ENCODE measurements at places on chromosomes 5 and 9. TPM values are rescaled to one million over a fixed set of nuclear protein-coding genes. Genes with fewer than 3 reads are reported as not detected.

- DNase-seq: no peak
Observed at GRCh38 chr5:88405783-88406182, 137.1 kb upstream of the TMEM161B start.

DNA sequence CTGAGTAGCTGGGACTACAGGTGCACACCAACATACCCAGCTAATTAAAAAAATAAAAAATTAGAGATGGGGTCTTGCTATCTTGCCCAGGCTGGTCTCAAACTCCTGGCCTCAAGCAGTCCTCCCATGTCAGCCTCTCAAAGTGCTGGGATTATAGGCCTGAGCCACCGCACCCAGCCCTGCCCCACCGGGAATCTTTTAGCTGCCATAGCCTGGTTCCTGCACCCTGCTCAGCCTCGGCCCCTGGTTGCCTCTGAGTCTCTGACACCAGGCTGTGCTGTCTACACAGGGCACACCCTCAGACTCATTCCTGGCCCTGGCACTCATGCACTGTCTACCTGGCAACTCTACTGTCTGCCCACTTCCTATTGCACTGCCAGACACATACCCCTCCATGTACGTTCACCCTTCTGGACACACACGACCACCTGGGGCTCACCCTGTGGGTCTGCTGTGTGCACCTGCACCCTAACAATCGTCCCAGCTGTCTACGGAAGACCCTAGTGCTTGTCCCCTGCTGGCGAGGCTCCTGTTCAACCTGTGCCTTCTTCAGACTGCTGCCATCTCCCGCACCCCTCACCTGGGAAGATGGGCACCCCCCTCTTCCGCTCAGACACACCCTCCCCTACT is 1.4 kb downstream of the PROP1 start:
- DNase-seq: no peak

The ANXA6 gene
- 87.4 TPM for total RNA-seq

The LAMC3 gene
- 19.2 TPM for total RNA-seq

GRCh38 chr5:74201334-74202081 is 439.0 kb downstream of the ENC1 start:
- no peak for DNase-seq

The SETD9 gene
- total RNA-seq: 19.3 TPM

The SPINK13 gene
- total RNA-seq: not detected

DNA sequence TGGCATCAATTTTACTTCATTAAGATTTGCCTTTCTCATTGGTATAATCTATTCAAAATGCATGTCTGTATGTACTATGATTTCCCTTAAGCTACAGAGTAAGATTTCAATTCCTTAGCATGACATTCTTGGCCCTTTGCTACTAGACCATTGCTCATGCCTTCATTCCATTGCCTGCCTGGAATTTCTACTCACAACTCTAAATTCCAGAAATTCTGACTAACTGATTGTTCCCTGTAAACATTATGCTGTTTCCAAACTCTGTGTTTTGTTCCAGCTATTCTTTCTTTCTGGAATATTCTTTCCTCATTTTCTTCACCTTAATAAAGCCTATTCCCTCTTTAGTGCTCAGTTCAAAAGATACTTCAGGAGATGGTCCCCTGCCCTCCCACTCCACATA is 568.8 kb upstream of the SEMA6A start:
- DNase-seq: no peak

The SHOC1 gene
- total RNA-seq: not detected

The IZUMO3 gene
- not detected for total RNA-seq

- no peak for DNase-seq
Observed at GRCh38 chr5:14593326-14594021, 11.9 kb downstream of the OTULINL start.

DNA sequence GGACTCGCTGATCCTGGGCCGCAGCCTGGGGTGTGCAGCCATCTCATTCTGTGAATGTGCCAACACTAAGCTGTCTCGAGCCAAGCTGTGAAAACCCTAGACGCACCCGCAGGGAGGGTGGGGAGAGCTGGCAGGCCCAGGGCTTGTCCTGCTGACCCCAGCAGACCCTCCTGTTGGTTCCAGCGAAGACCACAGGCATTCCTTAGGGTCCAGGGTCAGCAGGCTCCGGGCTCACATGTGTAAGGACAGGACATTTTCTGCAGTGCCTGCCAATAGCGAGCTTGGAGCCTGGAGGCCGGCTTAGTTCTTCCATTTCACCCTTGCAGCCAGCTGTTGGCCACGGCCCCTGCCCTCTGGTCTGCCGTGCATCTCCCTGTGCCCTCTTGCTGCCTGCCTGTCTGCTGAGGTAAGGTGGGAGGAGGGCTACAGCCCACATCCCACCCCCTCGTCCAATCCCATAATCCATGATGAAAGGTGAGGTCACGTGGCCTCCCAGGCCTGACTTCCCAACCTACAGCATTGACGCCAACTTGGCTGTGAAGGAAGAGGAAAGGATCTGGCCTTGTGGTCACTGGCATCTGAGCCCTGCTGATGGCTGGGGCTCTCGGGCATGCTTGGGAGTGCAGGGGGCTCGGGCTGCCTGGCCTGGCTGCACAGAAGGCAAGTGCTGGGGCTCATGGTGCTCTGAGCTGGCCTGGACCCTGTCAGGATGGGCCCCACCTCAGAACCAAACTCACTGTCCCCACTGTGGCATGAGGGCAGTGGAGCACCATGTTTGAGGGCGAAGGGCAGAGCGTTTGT is 19.9 kb downstream of the PTGES2 start:
- no peak for DNase-seq

GRCh38 chr9:112061152-112061740 is 113.9 kb downstream of the SUSD1 start:
- DNase-seq: no peak

The LRRC19 gene
- not detected for total RNA-seq

The AIF1L gene
- total RNA-seq: 87.8 TPM

The C1QTNF3 gene
- 1.7 TPM for total RNA-seq

The LECT2 gene
- not detected for total RNA-seq

DNA sequence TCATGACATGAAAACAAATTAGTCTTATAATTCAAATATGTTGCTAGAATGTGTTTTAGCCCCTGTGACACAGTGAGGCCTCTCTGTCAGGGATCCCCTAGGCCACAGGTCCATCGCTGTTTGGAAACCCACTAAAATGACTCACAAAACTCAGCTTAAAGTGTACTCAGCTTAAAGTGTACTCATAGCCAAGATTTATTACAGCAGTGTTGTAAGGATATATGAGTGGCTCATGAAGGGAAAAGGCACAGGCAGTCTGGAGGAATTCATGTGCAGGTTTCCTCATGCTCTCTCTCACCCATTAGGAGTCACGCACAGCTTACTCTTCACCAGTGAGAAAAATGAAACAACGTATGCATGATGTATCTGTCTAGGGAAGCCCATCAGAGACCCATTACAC is 24.4 kb upstream of the TGFBI start:
- no peak for DNase-seq

- DNase-seq: no peak
Observed at GRCh38 chr5:167582886-167583285, 708.6 kb upstream of the WWC1 start.

The PCDHGA3 gene
- 0.90 TPM for total RNA-seq

- no peak for DNase-seq
Observed at GRCh38 chr5:150068071-150068470, 18.3 kb downstream of the CSF1R start.

DNA sequence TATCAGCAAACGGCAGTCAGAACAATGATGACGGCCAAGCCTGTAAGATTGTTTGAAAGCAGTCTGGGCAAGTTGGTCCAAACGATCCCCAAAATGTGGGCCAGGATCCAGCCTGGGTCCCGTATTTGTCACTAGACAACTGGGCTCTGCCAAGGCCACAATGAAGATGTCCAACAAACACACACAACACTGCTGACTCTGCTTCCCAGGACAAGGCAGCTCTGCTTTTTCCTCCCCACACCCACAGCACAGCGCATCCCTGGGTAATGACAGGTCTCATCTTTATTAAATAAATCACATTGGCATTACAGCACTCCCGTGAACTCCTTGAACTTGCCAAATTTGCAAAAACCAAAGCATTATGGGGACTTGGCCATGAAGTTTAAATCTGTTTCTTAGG is 424.1 kb upstream of the ACTBL2 start:
- DNase-seq: no peak

DNA sequence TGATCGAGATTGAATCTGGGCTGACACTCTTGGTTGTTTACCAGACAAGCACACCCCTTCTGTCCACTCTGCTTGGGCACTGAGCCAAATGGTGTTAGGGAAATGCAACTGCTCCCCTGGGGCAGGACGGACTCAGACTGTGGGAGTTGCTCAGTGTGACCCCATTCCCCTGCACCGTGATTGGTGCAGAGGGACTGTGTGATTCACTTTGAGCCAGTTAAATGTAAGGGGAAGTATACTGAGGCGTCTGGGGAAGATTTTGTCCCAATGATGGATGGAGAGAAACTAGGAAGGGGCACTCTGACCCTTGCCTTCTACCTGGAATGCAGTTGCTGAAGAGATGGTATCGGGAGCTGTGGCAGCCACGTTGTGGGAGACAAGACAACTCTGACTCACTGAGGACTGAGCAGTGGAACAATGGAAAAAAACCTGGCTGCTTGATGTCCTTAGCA is 196.0 kb upstream of the ANKRD55 start:
- DNase-seq: no peak

DNA sequence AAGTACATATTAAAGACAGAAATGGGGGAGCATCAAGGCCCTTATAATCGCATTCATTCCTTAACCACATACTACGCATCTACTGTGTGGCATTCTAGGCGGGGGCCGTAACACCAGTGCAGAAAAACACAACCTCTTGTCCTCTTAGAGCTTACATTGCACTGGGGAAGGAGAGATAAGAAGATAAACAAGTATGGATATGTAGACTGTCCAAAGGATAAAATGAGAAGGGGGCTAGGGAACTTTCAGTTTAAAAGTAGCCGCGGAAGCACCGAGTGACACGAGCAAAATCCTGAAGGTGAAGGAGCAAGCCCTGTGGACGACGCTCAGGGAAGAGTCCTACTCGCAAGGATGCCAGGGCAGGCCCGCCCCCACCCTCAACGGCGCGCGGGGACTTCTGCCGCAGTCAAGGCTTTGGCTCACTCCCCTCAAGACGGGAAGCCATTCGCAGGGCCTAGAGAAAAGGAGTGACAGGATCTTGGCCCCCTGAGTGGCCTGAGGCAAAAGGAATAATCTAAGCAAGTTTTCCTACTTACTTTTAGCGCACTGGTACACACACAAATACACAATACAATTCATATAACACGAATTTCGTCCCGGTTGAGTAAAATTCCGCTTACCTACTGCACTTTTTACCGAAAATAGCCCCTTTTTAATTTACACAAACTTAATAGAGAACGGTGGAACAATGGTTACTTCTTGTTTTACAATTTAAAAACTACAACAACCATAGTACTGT is 1.3 kb upstream of the NIPBL start:
- DNase-seq: peak; percentile 62

The ZNF883 gene
- 44.4 TPM for total RNA-seq

GRCh38 chr9:98520221-98520960 is 188.3 kb downstream of the GABBR2 start:
- DNase-seq: no peak

- DNase-seq: no peak
Observed at GRCh38 chr9:89037891-89038290, 46.6 kb downstream of the S1PR3 start.
